ENCODE measurements at places on chromosomes 5 and 9.

- no peak for DNase-seq
These were observed 396.7 kb downstream of the MRPS30 start for GRCh38 chr5:45205403-45205961.

- no peak for DNase-seq
These were observed 157.7 kb downstream of the CEP120 start for GRCh38 chr5:123265551-123265950.

DNA sequence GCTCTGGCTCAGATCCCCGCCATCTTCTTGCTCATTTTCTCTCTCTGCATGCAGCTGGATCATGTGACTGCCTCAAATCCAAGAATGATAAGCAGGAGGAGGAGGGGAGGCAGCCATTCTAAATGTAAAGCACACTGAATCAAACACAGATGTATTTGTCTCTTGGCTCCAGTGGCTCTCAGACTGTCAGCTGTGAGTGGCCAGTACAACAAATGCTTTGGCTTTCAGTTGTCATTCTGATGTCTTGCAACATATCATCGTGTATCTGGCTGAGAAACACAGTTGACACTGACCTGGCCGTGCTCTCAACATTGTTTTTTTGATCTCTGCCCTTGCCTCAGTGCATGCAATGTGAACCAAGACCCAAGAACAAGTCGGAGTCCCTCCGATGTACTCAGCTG, 233.1 kb downstream of the ADAMTSL1 start:
- DNase-seq: no peak

DNA sequence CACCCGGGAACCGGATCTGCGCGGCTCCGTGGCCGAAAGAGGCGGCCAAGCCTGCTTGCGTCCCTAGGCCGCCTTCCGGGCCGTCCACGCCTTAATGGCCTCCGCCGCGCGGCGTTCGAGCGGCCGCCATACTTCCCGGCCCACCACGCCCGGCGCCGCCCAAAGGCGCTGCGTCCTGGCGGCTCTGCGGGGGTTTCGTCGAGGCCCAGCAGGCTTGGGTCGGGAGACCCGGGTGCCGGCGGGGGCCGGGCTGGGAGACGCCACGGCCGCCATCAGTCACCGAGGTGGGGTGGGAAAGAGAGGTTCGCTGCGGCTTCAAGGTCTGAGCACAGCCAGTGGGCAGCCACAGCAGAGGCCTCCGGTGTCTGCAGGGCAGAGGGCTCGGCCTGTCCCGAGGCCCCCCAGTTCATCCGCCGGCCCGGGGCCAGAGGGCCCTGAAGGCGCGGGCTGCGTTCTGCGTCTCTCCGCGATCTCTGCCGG, 545.8 kb upstream of the CDH10 start:
- DNase-seq: no peak

- DNase-seq: no peak
These were observed 386.6 kb upstream of the CLINT1 start for GRCh38 chr5:158245513-158245912.

GRCh38 chr5:100539519-100539918, 4.3 kb downstream of the FAM174A start:
- DNase-seq: no peak

DNA sequence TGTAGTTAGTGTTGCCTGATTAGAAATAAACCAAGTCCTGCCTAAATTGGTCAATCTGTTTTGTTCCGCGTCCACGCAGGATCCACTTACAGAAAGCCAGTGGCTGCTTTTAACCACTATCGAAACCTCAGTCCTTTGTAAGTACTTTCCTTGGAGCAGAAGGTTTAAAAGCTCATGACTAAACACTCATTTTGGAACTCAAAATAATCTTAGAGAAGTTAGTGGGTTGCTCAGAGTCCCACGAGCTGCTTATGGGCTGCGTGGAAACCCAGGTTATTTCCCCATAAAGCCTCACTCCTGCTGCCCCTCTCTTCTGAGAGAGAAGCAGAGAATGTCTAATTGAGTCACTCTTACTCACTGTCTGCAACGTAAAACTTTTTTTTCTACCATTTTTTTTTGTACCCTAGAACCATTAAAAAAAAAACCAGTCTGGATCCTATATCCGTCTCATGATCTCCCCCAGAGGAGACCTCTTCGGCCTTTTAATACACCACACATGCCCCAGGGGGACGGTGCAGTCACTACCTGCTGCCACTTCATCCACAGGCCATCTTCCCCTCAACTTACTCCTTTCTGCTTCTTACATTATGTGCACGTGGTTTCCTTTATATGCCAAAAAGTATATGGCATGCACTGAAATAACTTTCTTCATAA, 7.6 kb downstream of the BASP1 start:
- DNase-seq: no peak

GRCh38 chr9:90176901-90177300, 465.7 kb downstream of the DIRAS2 start:
- DNase-seq: no peak

- no peak for DNase-seq
These were observed 751 bp downstream of the DNAI1 start for GRCh38 chr9:34459356-34459755.

GRCh38 chr5:178328826-178329730, 96.5 kb upstream of the PHYKPL start:
- no peak for DNase-seq

GRCh38 chr5:174387448-174387847, 336.9 kb upstream of the MSX2 start:
- no peak for DNase-seq

- DNase-seq: no peak
These were observed 24.4 kb upstream of the VDAC1 start for GRCh38 chr5:134029156-134029555.

DNA sequence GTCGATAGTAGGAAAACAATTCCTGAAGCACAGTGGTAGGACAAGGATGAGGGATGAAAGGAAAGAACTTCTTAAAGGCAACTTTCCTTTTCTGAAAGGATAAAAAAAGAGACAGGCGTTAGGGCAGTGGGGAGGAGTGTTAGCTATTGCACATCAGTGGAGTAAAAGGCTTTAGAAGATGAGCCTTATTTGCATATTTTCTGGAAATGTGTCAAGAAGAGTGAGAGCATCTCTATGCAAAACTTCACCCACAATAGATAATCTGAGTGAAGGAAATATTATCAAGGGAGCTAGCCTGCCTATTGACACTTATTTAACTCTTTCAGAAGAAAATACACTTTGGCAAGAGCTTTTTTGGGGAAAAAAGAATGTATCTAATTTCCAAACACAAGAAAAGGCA, 151.6 kb downstream of the MACIR start:
- DNase-seq: no peak

GRCh38 chr5:112418659-112419163, 366 bp downstream of the EPB41L4A start:
- DNase-seq: no peak

DNA sequence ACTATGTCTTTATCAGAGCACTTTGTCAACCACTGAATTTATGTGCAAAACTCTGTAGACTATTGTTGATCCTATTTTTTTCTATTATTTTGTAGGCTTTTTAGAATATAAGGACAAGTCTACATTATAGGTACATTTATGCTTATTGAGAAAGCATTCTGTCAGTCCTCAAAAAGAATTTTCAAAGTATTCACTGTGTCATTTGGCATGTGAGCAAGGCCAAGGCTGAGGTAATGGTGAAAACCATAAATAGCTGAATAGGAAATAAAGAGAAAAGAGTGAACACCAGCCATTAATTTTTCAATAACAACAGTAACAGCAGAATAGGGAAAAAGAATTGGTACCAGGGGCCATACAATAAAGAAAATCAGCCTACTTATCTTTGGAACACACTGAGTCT, 21.0 kb downstream of the SKIC3 start:
- no peak for DNase-seq

DNA sequence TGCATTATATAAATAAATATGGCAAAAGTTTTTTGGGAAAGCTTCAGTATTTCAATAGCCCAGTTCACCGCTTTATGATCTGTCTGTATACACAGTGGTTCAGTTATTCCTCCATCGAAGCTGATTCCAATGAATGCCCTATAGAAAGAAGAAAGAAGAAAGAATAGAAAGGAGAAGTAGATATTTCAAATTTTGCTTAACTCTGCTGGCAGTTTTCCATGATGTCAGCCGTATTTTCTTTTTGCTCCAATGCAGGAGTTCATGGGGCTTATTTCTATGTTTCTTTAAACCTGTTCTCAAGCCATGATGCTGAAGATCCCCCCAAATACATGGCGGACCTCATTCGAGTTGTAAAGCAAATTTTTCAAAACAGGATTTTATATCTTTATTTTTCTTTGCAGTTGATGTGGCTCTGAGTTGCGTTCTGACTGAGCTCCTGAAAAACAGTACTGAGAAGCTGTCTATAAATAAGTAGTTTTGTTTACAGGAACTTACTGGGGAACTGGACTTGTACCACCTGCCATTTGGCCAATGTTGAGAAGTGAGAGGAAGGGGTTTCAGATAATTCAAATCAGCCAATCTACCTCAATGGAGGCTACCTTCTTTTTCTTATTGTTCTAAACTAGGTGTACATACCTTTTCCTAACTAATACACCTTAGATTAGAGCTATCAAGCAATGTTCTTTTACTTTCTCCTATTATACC, 418.5 kb upstream of the MEF2C start:
- DNase-seq: no peak

- DNase-seq: no peak
These were observed 29.5 kb downstream of the MAMDC2 start for GRCh38 chr9:70073193-70073592.

GRCh38 chr5:150443242-150444075, 6.1 kb downstream of the RPS14 start:
- DNase-seq: no peak

- no peak for DNase-seq
These were observed 118.7 kb upstream of the SNX2 start for GRCh38 chr5:122656160-122656559.

- DNase-seq: no peak
These were observed 90.3 kb downstream of the ANKRD55 start for GRCh38 chr5:56142614-56143372.

GRCh38 chr5:181109489-181110013, 21.4 kb downstream of the OR2V1 start:
- no peak for DNase-seq

DNA sequence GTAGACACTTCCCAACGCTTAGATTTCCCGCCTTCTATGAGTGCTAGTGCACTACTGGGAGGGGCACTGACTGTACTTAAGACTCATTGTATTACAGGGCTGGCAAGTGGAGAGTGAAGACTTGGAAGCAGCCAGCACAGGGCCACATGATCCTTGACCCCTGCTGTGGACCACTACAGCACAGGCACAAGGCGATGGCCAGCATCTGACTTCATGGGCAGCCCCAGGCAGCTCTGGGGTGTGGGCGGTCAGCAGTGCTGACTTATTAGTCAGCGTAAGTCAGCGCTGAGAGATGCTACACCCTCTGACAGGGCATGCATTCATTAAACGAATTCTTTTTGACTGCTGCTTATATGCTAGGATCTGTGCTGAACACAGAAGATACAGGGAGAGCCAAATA, 9.3 kb downstream of the SLC46A2 start:
- DNase-seq: no peak

GRCh38 chr9:105441616-105442160, 6.1 kb upstream of the FSD1L start:
- no peak for DNase-seq

GRCh38 chr9:105437704-105438103, 10.1 kb upstream of the FSD1L start:
- DNase-seq: no peak

- no peak for DNase-seq
These were observed 75.6 kb upstream of the RASEF start for GRCh38 chr9:83138422-83139135.

- DNase-seq: no peak
These were observed 76.2 kb downstream of the SLF1 start for GRCh38 chr5:94694671-94695070.

GRCh38 chr9:75265525-75265972, 177.2 kb downstream of the OSTF1 start:
- peak; percentile 41 for DNase-seq

- DNase-seq: no peak
These were observed 39.3 kb upstream of the F2RL2 start for GRCh38 chr5:76662521-76662920.

DNA sequence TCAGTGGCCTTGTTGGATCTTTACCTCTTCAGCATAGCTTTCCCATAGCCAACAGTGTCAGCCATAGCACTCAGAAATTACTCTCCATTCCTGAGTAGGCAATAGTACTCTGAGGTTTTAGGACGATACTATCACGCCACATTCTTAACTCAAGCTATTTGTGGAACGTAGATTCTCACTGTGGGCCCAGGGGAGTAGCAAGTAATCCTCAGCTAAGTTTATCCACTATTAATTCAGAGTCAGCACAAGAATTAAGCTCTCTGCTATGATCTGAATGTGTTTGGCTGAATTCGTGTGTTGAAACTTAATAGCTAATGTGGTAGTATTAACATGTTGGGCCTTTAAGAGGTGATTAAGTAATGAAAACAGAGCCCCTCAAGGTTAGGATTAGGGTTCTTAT, 858.8 kb upstream of the NUDT12 start:
- no peak for DNase-seq

- DNase-seq: no peak
These were observed 106.4 kb downstream of the PSD2 start for GRCh38 chr5:139901986-139902385.

DNA sequence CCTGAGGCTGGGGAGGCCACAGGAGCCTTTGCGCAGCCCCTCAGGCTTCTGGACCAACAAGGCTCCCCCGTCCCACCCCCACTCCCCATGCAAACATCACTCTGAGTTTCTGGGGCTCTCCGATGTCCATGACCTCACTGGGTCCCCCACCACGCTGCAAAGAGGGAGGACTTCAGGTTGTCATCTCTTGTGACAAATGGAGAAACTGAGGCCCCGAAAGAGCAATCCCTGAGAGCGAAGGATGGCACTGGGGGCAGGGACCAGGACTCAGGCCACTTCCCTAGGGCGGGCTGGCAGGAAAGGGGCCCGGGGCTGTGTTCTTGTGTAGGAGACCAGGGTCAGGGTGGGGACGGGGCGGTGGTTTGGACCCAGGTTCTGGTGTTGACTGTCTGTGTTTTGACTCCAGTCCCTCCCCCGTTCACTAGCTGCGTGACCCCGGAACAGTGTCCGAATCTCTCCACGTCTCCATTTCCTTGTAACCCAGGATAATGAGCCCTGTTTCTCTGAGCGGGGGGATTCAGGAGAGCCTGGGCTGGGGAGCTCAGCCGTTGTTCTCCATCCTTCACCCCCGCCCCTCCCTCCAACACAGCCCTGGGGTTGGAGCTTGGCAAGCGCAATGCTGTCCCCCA, 13.9 kb downstream of the FIBCD1 start:
- DNase-seq: no peak

DNA sequence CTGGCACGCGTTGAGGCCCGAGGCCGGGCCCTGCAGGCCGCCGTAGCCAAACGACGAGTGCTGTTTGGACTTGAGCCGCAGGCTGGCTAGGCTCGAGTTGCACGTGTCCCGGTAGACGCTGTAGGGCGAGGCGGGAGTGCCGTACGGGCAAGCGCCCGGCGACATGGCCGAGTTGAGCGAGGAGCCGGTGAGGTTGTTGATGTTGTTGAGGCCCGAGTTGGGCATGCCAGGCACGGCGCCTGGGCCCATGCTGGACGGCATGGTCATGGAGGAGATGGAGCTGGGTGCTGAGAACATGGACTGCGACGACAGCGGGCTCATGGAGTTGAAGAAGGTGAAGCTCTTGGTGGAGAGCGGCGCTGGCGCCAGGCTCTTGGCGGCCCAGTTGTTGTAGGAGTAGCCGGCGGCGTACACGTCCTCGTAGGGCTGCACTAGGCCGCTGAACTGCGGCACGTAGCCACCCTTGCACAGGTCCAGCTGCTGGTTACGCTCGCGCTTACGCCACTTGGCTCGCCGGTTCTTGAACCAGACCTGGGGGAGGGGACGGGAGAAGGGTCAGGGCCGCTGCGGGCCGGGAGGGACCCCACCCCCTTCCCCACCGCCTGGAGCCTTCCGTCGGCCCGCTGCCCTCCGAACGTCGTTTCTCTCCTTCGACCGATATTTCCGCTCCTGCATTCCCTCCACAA, 5.1 kb downstream of the PITX1 start:
- no peak for DNase-seq

All from activated CD4-positive, alpha-beta T cell treated with anti-CD3 and anti-CD28 coated beads for 4 hours (primary cell).